ENCODE measurements at places on chromosomes 6 and 20. TPM values are rescaled to one million over a fixed set of nuclear protein-coding genes. Genes with fewer than 3 reads are reported as not detected.

XKR7 gene
- under 0.01 TPM for total RNA-seq

ZNF341 gene
- total RNA-seq, result 1.1 TPM

LY86 gene
- total RNA-seq, result not detected

CD93 gene
- 2.8 TPM for total RNA-seq

SOBP gene
- total RNA-seq, result 11.6 TPM

TMEM200A gene
- 124 TPM for total RNA-seq
